T47D (cell line): ENCODE measurements at places on chromosomes 2 and 18.

- no peak for DNase-seq
These were observed 1390.5 kb upstream of the ZEB2 start for GRCh38 chr2:145910416-145910815.

DNA sequence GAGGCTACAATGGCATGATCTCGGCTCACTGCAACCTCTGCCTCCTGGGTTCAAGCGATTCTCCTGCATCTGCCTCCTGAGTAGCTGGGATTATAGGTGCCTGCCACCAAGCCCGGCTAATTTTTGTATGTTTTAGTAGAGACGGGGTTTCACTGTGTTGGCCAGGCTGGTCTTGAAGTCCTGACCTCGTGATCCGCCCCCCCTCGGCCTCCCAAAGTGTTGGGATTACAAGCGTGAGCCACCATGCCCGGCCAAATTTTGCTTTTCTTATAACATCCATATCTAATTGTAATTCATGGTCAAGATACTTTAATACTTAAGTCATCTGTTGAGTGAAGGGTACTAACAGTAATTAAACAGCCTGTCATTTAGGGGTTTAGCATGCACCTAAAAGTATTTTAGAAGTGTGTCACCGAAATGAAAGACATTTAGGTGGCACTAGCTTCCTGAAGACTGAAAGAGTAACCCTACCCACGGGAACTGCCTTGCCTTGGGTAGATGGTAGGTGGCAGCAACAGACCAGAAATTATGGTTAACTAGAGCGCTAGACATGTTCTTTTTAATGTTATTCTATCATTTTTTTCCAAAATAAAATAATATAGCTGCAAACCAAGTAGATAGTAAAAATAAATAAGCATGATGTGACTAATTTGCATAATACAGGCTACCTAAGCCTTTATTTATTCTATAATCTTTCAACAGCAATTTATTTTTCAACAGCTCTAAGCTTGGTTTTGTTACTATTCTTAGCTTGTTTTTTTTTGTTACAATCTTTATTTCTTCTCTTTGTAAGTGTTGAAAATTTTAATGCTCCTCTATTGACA is 8.6 kb upstream of the ACYP2 start:
- peak; percentile 35 for DNase-seq

DNA sequence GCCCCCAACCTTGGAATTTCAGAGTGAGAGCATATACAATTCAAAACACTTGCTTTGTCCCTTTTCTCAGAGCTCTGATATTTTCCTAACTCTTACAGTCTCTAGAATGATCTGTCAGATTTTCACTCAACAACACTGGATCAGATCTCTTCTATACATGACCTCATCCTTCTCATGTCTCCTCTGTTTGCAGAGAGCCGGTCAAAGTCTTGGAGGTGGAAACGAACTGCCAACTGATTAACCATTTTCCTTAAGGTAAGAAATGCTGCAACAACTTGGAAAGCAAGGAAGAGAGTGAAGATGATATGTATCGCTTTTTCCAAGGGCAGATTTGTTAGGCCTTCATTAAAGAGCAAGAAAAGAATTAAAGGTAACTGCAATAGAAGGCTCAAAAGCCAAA is 4.9 kb downstream of the TMEM17 start:
- no peak for DNase-seq

DNA sequence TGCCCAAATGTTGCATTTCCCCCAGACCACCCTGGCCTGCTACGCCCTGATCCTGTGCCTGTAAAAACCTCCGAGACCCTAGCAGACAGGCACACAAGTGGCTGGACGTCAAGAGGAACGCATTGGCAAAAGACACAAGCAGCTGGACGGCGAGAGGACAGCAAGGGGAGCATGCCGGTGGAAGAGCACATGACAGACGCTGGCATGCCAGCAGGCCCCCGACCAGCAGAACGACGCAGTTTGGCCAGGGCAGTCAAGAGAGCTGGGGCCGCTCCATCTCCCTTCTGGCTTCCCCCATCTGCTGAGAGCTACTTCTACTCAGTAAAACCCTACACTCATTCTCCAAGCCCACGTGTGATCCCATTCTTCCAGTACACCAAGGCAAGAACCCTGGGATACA is 42.1 kb downstream of the SAP130 start:
- no peak for DNase-seq

GRCh38 chr2:211900518-211900917 is 638.1 kb downstream of the ERBB4 start:
- no peak for DNase-seq

DNA sequence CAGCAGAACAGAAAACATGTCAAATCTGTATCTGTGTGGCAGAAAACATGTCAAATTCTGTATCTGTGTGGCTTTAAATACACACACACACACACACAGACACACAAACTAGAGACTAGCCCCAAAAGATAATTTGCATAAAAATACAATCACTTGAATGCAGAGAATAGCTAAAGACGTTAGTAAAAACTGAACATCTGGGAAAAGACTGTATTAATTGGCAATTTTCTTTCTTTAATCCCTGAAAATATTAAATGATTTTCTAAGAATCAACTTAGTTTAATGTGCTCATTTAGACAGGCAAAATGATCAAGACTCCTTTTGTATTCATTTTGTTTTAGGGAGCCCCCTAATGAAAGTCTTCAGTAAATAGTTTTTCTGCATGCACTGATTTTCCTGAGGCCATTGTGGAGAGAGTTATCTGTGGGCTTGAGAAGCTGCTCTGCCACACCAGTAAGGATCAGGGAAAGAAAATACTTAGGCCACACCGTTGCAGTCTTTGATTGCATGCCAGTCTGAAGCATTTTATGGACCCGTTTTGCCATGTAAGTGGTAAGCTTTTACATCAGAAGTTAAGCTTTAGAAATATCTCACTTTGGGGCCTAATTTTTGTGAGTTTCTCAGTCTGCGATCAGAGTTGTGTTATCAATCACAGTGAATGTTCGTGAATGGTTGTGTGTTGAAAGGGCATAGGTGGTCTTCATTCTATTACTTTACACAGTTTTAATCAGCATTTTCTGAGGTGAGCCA is 2.2 kb downstream of the SPATS2L start:
- DNase-seq = no peak

DNA sequence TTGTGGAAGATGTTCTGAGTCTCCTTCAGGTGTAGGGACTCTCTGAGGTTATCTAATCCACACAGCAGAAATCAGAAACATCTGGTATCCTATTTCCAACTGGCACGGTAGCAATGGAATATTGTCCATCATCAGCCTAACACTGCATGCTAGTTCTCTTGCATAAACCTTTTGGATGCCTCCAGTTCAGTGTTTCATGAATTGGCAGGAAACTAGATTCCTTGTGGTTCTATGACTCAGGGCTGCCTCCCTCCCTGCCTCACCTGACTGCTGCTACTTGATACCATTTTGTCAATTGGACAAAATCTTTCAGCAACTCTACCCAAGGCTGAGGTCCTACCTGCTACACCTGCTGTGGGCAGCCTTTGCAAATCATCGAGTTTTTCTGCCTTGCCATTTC is 130.9 kb downstream of the TPGS2 start:
- no peak for DNase-seq

GRCh38 chr2:172204762-172205161 is 102.1 kb upstream of the DLX2 start:
- no peak for DNase-seq

DNA sequence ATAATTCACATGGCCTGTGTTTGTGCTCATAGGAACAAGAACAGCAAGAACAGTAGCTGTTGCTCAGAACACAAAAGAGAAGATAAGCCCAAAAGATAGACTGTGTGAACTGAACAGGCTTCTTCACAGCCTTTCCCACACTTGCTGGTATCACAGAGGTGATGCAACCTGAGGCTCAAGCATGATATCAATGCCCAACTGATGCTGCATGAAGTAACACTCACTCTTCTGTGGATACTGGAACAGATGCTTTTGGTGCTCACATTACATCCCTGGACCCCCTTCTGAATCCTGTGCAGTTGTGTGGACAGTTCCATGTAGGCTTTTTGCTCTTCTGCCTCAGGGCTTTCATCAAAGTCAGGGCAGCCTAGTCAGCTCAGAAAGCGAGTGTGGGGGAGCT is 88.4 kb upstream of the RND3 start:
- no peak for DNase-seq

DNA sequence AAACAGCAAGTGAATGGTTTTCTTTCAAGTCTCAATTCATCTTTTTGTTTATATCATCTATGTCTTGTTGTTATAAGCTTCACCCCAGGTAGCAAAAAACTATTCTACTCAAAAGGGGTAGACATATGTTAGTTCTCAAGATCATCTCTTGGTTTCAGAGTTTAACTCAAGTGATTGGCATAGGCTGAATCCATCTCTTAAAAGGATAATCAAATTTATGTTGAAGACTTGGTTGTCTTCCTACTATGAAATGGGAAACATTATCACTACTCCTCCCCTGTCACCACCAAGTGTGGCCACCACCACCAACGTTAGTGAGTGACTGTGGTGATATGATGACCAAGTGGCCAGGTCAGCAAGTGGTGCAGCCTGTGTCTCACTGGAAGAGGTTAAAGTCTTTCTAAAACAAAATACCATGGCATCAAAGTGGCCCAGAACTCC is 1.5 kb downstream of the IL1B start:
- DNase-seq = no peak

- peak; percentile 43 for DNase-seq
These were observed 2.1 kb downstream of the DNAH7 start for GRCh38 chr2:196066291-196067087.

DNA sequence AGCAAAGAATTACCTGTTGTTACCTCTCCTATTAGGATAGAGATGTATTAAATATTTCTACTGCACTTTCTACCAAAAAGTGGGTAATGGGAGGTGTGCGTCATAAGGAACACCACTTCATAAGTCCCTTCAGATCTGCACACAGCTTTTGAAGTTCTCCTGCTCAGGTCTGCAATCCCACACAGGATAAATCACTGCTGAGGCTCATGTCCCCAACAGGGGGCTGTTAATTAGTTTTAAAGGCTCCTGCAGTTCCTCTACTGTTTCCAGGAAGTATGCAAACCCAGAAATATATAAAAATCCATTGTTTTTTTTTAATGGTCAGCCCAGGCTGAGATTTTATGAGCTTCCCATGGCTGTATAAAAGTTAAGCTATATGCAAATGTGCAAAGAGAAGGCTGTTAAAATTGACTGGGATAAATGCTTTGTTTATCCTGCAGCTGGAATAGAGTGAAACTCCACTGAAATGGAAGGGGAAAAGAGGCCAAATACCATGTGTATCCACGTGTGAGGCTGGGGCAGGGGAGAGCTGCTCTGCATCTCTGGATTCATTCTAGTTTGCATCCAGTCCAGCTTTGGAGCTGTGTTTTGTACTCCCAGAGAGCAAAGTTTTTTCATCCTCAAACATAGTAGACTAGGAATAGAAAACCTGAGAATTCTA is 903.7 kb downstream of the TDRD15 start:
- DNase-seq = no peak

DNA sequence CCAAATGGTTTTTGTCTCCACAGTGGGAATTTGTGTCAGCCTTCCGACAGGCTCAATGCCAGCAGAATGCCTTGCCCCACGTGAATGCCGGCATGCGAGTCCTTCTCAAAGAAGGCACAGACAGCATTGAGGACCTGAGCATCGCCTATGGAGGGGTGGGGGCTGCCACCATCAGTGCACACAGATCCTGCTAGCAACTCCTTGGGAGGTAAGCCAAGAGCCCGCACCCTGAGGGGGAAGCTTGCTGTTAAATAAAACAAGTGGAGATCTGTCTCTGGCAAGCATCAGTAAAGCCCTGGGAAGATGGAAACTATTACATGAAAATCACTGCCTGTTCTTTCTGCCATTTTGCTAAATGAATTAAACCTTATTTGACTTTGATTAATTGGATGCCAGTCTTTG is 67.5 kb upstream of the BZW1 start:
- DNase-seq = no peak

- DNase-seq = peak; percentile 19
These were observed 108.7 kb upstream of the KCTD1 start for GRCh38 chr18:26656944-26657536.

DNA sequence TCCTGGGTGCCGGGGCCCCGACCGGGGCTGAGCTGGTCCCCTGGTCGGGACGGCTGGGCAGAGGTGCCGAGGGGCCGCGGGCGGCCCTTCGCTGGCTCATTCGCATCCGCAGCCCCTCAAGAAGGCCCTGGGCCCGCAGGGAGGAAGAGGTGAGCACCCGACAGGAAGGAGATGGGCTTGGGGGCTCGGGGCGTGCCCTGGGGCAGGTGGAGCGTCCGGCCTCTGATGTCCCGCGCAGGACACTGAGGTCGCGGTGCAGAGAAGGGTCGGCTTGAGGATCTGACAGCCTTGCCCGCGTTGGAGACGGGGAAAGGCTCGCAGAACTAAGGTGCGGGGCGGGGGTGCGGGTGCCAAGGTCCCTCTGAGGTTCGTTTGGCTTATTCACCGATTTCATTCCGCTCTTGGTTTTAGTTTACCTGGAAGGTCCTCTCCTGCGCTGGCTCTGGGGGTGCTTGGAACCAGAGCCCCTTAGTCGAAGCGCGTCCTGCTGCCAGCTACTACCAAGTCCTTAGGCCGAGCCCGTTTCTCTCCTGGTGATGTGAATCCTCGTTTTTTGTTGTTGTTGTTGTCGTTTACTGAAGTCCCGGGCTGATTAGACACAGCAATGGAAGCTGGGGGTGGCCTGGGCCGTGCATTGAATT is 18.9 kb upstream of the CD8A start:
- DNase-seq = no peak

GRCh38 chr18:74178884-74179283 is 30.6 kb downstream of the TIMM21 start:
- no peak for DNase-seq

DNA sequence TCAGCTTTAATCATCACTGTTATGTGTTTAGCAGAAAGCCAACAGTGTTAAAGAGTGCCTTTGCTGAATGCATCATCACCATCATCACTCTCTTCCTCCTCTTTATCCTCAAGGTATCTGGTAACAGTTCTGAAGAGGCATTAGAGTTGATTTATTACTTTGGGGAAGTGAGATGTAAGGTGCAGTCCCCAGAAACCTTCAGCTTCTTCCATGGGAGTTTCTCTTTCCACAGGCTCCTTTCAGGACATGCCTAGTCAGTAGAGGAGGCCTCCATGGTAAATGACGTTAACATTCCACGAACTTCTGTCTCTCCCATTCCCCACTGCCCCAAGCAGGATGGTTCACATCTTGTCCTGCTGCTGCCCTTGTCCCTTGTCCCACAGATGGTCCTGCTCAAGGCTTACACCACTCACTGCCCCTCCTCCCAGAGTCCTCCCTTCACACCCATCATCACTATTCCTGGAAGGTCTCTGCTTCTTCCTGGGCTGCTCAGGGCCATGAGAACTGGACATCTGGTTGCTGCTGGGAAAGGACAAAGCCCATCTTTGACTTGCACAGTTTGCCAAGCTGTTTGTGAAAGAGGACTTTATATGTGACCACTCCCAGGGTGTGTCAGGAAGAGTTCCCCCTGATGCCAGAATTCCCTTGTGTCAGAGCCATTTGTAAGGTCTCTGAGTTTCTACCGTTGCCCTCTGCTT is 5.3 kb upstream of the REG1A start:
- no peak for DNase-seq

DNA sequence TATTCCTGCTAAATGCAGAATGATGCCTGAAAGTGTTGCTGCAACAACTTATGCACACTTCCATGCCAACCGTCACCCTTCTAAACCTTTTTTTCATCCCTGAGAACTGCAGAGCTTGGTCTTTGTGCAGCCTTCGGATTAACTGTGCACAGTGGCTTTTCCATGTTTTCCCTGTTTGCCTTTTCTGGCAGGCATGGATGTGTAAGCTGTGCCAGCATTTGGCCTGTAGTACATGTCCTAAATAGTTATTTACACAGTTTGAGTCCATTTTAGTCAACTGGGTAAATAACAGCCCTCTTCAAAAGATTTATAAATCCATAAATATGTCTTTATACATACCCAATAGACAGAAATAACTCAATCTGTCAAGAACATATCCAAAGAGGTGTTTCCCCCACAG is 31.5 kb downstream of the MEIS1 start:
- DNase-seq = no peak
